CD4-positive, alpha-beta T cell (primary cell): ENCODE measurements at places on chromosomes 12 and 14.

DNA sequence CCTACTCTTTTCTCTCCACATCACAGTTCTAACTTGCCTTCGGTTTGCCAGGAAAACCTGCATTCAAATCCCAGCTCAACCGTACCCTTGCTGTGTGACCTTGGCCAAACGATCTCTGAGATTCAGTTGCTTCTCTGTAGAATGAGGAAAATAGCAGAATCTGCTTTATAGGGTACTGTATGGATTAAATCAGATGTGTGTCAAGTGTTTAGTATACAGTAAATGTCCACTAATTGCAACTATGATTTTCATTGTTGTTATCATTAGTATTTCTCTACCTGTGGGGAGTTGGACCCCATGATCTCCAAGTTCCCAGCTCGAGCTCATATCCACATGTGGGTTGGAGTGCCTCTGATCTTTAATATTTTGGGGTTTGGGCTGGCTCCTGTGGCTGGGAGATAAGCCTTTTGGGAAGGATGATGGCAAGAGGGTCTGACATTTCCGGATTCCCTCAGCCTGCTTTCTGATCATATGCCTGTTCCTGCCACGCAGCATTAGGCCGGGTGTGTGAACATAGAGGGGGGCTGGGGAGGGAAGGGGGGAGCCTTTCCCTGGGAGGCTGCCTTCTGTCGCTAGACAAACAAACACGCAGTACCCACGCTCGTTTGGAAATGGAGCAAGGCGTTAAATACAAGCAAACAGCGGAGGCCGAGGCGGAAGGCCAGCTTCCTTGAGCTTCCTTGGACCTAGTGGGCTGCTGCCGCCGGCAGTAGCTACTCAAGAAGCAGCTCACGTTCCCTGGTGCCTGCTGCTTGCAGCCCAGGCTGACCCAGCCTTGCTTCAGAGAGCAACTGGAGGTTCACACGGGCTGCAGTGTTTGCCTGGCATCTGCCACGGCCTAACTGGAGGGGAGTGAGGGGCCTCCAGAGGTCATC lies 213.5 kb upstream of the LHX5 start:
- DNase-seq = no peak

GRCh38 chr12:130066742-130067141 lies 95.5 kb upstream of the FZD10 start:
- DNase-seq = no peak

- no peak for DNase-seq
Observed at GRCh38 chr12:3172124-3173007, 95.2 kb downstream of the TSPAN9 start.

- DNase-seq = no peak
Observed at GRCh38 chr14:70988452-70988851, 81.2 kb downstream of the PCNX1 start.

GRCh38 chr12:3491938-3492792 lies 1.2 kb downstream of the PRMT8 start:
- peak; percentile 16 for DNase-seq

DNA sequence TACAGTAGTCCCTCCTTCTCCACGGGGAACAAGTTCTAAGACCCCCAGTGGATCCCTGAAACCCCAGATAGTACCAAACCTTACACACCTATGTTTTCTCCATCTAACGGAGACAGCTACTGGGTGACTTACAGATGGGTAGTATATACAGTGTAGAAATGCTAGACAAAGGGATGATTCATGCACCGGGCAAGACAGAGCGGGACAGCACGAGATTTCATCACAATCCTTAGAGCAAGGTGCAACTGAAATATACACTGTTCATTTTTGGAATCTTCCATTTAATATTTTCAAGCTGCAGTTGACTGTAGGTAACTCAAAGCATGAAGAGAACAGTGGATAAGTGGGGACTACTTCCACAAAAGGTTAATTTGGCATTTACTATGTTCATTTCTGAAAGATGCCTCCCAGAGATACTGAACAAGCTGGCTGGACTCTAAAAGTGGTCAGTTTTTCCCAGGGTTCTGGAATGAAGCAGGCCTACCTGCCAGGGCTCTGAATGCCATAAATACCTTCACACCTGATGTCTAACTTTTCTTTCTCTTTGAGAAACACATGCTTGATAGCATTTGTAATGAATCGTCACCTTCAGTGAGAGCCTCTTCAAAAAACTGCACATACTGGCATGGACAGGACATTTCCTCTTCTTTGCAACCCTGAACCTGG lies 127.7 kb upstream of the FOXN3 start:
- DNase-seq = peak; percentile 21

- no peak for DNase-seq
Observed at GRCh38 chr14:24250354-24250753, 7.9 kb upstream of the TINF2 start.

DNA sequence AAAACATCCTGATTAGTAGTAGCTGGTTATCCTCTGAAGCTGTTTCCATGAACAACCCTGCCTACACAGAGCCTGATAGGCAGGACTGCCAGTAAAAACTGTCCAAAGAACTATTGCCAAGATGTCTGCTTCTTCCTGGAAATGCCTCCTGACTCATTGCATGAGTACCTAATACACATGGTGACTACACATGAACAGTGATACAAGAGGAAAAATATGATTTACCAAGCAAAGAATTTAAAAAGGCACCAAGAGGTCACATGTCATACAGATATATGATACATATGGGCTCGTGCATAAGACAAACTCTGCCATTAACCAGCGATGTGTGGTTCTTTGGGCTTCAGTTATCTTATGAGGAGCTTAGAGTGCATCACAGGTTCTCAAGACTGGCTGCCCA lies 552.3 kb downstream of the SLC16A7 start:
- DNase-seq = no peak

GRCh38 chr12:131287015-131287937 lies 333.6 kb downstream of the ADGRD1 start:
- DNase-seq = no peak

DNA sequence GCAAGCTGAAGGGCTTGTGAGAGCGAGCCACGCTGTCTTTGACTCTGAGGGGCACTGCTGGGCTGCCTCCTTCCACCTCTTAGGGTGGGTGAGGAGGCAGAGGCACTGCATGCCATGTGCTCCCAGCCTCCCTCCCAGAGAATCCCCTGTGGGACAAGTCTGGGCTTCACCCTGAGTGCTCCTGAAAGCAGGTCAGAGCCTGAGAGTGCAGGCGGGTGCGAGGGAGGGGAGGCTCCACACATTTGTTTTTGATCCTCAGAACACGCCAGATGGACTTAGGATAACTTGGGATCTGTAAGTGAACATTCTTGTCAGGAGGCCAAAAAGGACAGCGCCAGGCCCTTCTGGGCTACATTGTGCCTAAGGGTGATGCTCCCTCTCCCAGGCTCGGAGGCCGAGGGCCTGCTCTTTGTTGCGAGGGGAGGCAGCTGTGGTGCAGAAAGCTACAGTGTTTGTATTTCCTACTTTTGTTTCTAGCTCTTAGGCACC lies 155.4 kb downstream of the TMX1 start:
- no peak for DNase-seq

GRCh38 chr12:4440187-4440941 lies 5.3 kb downstream of the FGF6 start:
- no peak for DNase-seq

GRCh38 chr14:99907761-99908652 lies 114.8 kb downstream of the EML1 start:
- no peak for DNase-seq

GRCh38 chr14:105887692-105888091 lies 361.3 kb downstream of the TMEM121 start:
- no peak for DNase-seq

- no peak for DNase-seq
Observed at GRCh38 chr12:30970559-30971197, 44.1 kb downstream of the TSPAN11 start.

GRCh38 chr12:80419644-80420043 lies 24.4 kb upstream of the PTPRQ start:
- DNase-seq = no peak

DNA sequence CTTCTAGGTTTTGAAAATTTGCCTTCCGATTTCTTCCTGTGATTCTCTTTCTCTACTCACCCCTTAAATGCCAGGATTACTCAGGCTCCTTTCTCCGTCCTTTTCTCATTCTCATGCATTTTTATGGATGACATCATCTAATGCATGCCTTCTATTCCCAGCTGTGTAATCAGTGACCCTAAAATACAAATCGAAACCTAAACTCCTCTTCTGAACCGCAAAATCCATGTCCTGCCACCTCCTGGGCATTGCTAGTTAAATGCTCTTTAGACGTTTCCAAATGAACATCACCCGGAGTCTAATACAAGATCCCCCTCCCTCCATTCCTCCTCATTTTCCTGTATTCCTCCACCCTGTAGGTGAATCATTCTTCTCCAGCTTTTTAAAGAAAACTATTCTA lies 1703.1 kb upstream of the FLRT2 start:
- DNase-seq = no peak

DNA sequence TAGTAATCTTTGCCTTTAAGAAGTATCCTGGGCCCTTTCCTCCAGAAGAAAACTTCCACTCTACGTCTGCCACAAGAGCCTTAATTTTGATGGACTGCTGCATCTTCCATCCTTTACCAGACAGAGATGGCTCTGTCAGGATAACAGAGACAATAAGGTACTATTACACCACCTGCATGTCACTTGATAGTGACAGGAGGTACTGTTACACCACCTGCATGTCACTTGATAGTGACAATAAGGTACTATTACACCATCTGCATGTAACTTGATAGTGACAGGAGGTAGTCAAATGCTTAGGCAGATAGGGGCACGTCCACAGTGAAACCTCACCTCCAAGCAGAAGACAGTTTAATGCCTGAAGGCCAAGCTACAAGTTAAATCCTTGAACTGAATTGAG lies 13.9 kb downstream of the OR6C74 start:
- DNase-seq = no peak

DNA sequence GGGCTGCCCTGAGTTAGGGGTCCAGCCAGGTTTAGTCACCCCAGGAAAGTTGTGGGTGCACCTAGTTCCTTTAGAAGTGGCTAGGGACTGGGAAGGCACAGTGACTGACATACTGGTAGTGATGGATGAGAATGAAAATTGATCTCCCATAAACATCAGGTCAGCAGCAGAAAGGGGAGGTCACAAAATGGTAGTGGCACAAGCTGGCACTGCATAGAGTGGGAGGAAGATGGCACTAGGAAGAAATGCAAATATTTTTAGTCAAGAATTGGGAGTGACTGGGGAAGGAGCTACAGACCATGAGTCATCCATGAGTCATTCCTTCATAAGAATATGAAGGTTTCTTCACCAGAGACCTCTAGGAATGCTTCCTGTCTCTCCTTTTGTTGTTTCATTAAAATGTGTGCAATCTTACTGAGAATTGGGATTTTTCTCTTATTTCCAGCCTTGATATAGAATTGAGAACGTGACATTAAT lies 198.3 kb upstream of the AMIGO2 start:
- DNase-seq = no peak

GRCh38 chr12:15276088-15276698 lies 46.1 kb upstream of the PTPRO start:
- DNase-seq = no peak

DNA sequence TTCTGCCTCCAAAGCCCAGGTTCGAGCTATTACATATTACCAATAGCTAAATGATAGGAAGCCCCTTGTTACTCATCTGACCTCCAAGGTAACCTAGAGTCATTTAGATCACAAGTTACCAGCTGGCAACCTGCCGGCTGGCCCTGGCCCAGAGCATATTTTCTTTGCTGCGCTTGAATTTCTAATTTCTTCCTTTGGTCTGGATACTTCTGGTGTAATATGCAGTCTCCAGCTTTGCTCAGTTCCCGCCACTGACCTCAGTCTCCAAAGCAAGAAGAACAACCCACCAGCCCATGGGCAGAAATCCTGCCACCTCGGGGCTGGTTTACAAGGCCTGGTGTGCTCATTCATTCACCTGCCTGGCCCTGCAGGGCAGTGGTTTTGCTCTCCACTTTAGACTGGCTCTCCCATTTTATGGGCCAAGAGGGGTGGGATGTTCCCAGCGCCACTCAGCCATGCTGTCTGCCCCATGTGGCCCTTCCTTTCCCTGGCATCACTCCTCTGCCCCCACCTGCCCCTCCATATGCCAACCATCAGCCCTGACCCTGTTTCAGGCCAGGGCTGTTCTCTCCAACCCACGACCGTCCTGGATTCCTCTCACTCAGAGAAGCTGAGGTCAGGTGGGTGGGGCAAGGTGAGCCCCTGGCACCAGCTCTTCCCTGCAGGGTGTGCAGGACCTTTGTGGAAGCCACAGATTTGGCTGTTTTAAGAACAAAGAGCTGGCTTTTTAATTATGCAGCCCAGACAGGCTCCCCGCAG lies 76.0 kb downstream of the PRIMA1 start:
- DNase-seq = no peak

DNA sequence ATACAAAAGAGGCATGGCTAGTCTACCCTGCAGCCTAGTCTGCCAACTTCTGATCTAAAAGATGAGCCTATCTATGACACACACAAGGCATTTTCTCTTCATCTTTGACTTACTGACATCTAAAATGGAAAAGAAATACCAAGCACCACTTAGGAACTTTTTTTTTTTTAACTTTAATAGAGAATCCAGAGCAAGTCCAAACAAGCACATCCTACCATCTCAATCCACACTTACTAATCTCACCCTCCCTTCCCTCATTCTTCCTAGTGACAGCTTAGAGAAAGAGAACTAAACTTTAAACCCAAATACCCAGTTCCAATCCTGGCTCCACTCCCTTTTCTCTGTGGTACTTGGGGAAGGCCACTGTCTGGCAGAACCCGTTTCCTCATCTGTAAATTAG lies 31.8 kb downstream of the BDKRB1 start:
- DNase-seq = no peak

- no peak for DNase-seq
Observed at GRCh38 chr14:54909817-54910558, 7.4 kb upstream of the GCH1 start.

- no peak for DNase-seq
Observed at GRCh38 chr14:101707068-101707842, 54.3 kb upstream of the PPP2R5C start.

DNA sequence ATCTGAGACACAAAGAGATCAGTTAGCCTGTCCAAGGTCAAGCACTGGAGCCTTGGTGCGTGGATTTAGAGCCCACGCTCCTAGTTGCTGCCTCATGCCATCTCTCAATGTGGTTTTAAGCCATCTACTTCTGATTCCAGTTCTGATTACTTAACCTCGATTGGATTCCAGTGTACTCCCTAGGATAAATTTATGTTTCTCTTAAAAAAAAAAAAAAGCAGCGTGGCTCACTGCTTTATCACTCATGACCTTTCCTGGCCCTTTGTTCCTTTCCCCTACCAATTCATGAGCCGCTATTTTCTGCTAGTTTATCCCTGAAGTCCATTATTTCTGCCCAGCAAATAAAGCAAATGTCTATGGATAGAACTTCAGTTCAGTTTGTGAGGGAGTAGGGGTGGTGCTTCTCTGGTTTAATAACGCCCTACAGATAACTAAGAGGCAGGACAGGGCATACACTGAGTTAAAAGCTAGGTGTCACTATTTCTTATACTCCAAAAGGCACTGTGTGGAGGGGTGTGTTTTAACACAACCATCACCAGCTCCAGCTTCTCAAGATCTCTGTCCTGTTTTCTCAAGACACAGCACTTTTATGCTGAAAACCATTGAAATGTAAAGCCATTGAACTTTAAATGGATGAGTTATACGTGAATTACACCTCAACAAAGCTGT lies 9.8 kb upstream of the PARP11 start:
- no peak for DNase-seq
